ENCODE measurements at places on chromosomes 7 and 10. TPM values are rescaled to one million over a fixed set of nuclear protein-coding genes. Genes with fewer than 3 reads are reported as not detected.

The PLAC9 gene
- 1.7 TPM for total RNA-seq

The CDC14C gene
- total RNA-seq = not detected

The NPSR1 gene
- not detected for total RNA-seq

The FOXI2 gene
- not detected for total RNA-seq

The KDM7A gene
- 7.3 TPM for total RNA-seq

The EPO gene
- total RNA-seq = not detected

The ZNF503 gene
- 2.7 TPM for total RNA-seq

The CPVL gene
- not detected for total RNA-seq

The RPEL1 gene
- total RNA-seq = not detected
